SW 1271 (cell line): ENCODE measurements at places on chromosomes 12 and 14.

- DNase-seq, result no peak
Measured at GRCh38 chr12:2616763-2617162, 178.0 kb upstream of the FKBP4 start.

DNA sequence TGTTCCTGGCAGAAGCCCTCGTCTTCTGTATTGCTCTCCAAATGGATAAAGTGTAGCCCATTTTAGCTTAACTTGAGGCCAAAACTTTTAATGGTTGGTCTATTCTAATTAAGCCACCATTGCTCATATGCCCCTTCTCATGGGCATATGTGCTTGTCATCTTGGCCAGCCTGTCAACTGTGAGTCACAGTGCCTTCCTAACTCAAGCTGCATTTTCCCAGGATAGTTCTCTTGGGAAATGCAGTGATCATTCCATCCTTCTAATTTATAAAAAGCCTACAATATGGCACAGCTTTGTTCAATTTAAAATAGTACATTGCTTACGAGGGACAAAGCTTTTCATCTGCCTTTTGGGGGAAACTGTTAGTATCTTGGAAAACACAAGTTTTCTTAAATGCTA, 6.6 kb downstream of the PTHLH start:
- DNase-seq, result no peak

DNA sequence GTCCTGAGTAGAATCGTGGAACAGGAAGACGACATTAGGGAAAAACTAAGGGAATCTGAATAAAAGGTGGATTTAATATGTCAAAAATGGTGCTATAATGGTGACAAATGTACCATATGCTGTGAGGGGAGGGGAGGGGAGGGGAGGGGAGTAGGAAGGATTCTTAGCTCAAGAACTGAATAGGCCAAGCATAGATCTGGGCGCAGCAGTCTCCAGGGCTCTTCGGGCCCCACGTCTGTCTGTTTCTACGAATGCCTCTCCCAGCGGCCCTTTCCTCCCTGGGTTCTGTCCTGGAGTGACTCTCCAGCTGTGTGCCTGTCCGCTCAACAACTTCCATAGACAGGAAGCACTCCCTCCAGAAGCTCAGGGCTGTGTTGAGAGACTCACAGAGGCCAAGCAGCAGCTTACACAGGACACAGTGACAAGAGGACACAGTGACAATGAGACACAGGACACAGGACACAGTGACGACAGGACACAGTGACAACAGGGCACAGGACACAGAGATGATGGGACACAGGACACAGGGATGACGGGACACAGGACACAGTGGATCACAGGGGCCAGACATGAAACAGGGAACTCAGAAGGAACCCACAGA, 42.4 kb upstream of the PPP2R5C start:
- DNase-seq, result no peak

- DNase-seq, result no peak
Measured at GRCh38 chr12:51897181-51897580, 9.3 kb downstream of the ANKRD33 start.

DNA sequence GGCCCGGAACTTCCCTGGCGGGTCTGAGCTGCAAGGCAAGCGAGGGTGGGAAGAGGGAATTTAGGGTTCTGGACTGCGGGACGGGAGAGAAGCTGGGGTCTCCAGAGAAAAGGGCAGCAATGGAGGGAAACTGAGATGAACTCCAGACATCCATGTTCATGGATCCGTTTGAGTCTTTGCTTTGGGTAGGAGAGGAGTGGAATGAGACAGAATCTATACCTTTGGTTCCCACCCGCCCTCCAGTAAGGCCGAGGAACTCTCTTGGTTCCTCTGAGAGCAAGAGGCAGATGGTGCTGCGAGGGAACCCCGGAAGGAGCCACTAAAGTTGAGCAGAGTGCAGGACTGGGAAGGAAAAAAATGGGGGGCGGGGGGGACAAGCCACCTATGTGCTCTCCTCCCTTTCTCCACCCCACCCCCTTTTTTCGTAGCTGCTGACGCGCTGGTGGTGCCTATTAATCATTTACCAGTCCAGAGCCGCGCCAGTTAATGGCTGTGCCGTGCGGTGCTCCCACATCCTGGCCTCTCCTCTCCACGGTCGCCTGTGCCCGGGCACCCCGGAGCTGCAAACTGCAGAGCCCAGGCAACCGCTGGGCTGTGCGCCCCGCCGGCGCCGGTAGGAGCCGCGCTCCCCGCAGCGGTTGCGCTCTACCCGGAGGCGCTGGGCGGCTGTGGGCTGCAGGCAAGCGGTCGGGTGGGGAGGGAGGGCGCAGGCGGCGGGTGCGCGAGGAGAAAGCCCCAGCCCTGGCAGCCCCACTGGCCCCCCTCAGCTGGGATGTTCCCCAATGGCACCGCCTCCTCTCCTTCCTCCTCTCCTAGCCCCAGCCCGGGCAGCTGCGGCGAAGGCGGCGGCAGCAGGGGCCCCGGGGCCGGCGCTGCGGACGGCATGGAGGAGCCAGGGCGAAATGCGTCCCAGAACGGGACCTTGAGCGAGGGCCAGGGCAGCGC, 1.2 kb downstream of the SSTR1 start:
- no peak for DNase-seq

GRCh38 chr12:90333939-90334338, 621.0 kb downstream of the CCER1 start:
- no peak for DNase-seq

DNA sequence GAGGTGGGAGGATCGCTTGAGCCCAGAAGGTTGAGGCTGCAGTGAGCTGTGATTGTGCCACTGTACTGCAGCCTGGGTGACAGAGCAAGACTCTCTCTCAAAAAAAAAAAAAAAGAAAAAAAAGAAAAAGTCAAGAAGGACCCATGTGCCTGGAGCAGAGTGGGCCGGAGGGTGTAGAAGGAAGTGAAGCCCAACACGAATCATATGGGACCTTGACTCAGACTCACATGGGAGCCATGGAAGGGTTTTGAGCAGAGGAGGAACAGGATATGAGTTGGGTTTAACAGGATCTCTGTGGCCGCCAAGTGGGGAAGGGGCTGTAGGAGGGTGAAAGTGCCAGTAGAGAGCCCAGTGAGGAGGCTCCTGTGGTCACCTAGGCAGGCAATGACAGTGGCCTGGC, 165.4 kb downstream of the PHETA1 start:
- no peak for DNase-seq

DNA sequence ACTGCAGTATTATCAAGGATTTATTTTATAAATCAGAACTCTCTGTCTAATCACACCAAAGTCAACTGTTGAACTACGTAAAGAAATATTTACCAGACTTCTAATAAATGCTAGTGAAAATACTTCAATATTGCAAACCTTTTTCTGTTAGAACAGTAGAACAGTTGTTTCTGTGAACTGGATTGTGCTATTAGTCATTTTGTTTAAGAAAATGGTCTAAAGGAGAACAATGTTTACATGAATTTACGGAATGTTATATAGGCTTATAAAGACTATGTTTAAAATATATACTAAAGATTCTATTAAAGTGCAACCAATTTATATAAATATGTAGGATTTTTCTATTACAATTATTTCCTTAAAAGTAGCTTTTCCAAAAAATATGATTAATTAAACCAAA, 471.4 kb downstream of the FSCB start:
- no peak for DNase-seq
